T-helper 17 cell (primary cell): ENCODE measurements at places on chromosomes 2 and 18.

- no peak for DNase-seq
Measured at GRCh38 chr2:232586943-232587505, 36.5 kb downstream of the EIF4E2 start.

- no peak for DNase-seq
Measured at GRCh38 chr2:241992753-241993152, 123.2 kb downstream of the RTP5 start.

DNA sequence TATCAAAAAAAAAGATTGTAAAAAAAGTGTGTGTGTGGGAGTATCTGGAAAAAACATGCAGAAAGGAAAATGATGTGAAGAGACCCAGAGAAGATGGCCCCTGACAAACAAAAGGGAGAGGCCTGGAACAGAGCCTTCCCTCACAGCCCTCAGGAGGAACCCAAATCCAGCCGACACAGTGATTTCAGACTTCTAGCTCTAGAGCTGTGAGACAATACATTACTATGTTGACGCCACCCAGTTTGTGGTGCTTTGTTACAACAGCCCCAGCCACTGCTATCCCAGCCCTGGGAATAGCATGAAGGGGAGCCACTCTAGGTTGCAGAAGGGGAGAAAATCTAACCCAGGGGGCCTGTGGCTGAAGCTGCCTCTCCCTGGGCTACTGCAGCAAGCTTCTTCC, 59.0 kb upstream of the ZBTB7C start:
- DNase-seq = no peak

DNA sequence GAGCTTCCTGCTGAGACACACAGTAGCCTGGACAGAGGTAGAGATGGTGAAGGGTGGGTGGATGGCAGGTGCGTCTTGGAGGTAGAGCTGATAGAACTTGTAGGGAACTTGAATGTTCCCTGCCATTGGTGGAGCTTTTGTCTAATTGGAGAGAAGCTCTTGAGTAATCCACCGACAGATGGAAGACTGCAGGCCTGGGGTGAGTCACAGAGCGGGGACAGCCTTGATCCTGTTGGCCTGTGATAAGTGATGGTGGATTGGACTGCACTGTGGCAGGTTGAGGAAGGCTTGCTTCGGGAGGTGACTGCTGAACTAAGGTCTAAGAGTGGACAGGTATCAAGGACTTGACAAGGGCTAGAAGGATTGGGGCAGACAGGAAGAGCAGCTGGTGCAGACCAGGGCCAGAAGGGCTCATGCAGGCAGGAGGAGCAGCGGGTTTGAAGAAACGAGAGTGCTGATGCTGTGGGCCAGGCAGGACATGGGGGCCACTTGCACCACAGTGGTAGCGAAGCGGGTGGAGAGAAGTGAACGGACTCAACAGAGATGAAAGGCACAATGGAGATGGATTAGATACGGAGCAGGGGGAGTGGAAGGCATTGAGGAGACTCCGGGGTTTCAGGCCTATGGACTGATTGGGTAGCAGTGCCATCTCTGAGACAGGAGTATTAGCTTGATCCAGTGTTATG, 16.3 kb downstream of the CABLES1 start:
- DNase-seq = no peak

DNA sequence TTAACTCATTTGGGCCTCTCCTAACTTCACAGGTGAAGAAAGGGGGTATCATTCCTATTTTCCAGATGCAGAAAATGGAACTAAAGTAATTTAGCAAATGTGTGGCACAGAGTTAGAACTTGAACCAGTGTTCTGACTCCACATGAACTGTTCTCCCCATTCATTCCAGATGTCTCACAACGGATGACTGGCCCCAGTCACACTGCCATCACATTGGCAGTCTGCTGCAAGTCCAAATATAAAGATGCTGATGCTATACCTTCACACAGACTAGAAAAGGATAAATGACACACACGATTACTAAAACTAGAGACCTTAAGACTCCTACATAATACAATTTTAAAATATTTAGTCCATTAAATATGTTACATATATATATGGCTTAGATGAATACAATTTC, 195.7 kb downstream of the NBAS start:
- no peak for DNase-seq

- DNase-seq = no peak
Measured at GRCh38 chr18:79471046-79471445, 75.3 kb downstream of the NFATC1 start.

- DNase-seq = peak; percentile 16
Measured at GRCh38 chr18:76801567-76802505, 20.5 kb upstream of the ZNF236 start.

DNA sequence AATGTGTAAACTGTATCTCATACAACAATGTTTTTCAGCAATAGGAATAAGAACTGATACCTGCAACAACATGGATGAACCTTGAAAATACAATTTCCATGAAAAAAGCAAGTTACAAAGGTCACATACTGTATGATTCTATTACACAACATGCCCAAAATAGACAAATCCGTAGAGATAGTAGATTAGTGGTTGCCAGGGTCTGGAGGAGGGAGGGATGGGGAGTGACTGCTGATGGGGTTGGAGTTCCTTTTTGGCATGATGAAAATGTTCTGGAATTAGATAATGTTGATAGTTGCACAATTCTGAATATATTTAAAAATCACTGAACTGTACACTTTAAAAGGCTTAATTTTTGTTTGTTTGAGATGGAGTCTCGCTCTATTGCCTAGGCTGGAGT, 33.8 kb downstream of the UBXN4 start:
- no peak for DNase-seq

DNA sequence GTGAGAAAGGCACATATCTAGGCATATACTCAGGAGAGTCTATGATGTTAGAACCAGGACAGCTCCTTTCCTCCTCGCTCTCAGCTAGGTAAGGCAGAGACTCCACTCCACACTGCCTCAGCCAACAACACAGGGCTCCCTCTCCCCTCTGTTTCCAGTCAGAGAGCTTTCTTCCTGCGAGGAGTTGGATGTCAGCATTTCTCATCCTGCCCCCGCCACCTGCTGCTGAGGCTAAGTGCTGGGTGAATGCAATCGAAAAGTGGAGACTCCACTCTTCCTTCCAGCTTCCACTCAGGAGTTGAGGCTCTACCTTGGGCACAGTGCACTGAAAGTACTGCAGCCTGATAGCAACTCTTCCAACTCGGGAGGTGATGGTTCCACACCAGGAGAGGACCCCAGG, 177.2 kb upstream of the RAB6C start:
- no peak for DNase-seq

DNA sequence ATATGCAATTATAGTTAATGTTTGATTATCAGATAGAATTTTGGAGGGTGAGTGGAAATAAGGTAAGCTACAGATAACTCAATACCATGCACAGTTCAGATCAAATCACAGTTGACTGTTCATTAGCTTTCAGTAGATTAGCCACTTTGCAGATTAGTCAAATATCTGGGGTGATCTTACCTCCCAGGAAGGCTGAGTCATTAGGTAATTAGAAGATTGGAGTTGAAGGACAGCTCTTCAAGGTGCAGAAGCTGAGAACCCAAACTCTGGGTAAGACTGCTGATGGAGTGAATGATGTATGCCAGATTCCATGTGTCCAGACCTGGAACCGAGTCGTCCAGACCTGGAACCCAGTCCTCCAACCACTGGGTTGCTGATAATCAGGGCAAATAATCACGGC, 262.8 kb upstream of the UBE2E3 start:
- no peak for DNase-seq

DNA sequence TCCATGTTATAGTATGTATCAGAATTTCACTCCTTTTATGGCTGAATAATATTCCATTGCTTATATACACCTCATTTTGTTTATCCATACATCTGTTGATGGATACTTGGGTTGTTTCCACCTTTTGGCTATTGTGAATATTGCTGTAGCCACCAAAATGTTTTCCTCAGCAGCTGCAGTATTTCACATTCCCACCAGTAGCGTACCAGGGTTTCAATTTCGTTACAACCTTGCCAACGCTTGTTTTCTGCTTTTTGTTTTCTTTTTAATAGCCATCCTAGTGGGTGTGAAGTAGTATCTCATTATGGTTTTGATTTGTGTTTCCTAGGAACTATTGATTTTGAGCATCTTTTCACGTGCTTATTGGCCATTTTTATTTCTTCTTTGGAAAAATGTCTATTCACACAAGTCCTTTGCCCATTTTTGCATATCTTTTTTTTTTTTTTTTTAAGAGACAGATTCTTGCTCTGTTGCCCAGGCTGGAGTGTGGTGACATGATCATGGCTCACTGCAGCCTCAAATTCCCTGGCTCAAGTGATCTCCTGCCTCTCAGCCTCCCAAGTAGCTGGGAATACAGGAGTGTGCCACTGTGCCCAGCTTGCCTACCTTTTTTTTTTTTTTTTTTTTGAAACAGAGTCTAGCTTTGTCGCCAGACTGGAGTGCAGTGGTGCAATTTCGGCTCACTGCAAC, 14.2 kb downstream of the UBXN2A start:
- no peak for DNase-seq

DNA sequence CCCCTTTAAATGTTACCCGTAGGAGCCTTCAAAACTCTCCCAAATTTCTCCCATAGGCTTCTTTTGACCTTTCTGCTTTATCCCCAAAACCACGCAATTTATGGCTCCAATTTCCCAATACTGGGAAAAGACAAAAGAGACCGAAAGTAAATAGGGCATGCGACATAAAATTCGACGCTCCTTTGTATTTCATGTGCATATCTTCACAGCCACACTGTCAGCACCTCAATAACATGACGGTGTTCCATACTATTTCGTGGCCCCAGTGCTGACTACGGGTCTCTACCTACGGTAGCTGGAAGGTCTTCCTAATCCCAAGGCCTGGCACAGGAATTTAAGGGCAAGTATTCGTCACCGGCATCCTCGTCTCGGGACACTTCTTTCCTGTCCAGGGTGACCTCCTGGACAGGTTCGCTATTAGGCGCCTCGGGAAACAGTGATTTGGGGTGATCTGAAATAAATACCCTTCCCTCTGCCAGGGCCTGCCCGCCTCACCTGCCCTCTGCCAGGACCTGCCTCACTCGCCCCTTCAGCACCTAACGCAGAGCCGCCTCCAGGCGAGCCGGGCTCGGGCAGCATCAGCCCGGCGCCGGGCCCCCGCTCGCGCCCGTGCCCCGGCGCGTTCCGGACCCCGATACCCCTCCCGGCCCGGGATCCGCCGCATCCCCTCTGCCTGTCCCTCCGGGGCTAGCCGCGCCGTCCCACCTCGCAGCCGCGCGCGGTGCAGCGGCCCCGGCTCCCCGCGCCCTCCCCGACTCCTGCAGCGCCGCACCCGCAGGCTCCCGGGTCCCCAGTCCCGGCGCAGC, 680 bp downstream of the DTNB start:
- DNase-seq = peak; percentile 56

DNA sequence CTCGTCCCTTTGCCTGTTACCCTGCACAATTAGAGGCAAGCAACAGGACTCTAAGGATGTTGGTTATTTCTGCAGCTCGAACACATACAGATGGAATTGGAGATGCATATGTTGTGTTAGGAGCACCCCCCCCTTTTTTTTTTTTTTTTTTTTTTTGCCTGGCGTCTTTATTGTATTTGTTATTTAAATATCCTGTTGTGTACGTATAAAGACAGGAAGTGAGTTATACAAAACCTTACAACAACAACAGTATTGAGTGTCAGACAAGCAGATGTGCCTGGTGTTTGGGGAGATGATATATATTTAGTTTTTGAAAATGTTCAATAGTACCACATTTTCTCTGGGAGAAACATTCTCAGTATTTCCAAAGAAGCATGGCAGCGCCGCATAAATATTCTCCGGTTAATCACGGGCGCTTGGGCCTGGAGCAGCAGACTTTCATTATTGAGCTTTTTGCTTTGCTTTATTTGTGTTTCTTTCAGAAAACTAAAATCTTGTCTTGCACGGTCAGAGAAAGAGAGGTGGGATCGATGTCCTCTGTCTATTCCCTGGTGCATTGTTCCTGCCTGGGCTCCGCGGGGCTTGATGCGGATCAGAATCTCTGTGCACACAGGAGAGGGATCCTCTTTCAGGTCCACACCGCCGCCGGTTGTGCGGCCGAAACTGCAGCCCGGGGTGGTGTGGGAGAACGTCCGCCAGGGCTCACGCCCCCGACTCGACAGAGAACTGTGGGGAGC, 23.2 kb upstream of the ZNF516 start:
- no peak for DNase-seq

- no peak for DNase-seq
Measured at GRCh38 chr2:4528773-4529172, 825.4 kb downstream of the DCDC2C start.

GRCh38 chr2:164655750-164656149, 34.5 kb upstream of the GRB14 start:
- DNase-seq = no peak

GRCh38 chr2:64283006-64283570, 138.9 kb upstream of the PELI1 start:
- no peak for DNase-seq

DNA sequence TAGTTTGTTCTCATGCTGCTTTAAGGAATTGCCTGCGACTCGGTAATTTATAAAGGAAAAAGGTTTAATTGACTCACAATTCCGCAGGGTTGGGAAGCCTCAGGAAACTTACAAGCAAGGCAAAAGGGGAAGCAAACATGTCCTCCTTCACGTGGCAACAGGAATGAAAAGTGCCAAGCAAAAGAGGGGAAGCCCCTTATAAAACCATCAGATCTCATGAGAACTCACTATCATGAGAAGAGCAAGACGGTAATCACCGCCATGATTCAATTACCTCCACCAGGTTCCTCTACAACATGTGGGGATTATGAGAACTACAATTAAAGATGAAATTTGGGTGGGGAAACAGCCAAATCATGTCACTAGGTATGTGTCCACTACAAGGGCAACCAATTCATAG, 53.9 kb downstream of the MAP4K3 start:
- no peak for DNase-seq

DNA sequence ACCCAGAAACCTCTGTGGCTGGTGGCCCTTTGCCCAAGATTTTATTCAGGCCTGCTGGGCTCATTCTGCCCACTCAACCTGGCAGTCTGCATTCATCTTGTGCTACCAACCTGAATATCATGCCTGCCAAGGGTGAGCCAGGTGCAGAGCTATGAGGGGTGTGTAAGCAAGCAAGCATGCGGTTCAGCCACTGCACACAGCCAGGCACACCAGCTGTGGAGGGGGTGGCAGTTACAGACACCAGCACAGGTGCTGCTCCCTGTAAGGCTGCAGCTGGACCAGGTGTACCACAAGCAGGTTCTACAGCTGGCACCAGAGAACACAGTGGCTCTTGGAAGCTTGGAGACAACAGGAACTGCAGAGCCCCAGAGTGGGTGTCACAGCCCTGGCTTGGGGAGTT, 633.2 kb downstream of the FBXO15 start:
- no peak for DNase-seq

DNA sequence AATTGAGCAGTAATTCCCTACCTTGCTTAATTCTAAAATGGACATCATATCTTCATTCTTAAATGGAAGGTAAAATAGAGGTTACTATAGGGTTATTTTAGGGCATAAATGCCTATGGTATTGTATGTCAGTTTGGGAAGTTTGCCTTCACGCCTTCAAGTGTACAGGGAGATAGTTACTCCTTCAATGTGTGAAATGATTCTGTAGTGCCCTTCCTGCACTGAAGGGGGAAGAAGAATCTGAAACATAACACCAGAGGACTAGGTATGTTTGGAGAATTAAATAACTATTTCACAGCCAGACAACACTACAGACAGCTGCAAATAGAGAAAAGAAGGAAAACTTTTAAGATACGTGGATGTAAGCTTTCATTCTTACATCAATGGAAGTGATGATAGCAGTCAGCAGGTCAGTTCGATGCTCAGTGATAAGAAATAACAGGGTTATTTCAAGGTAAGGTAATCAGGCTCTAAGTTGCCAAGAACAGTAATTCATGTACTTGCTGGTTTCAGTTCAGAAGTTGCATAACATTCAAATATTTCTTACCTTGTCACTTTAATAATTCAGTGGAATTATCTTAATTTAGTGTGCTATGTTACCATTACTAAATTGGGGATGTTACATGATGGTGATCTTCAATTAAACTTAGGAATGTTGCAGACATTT, 4.0 kb downstream of the PKP4 start:
- DNase-seq = no peak
